ENCODE measurements at places on chromosomes 1 and 21.
A peak's percentile ranks its signal among the peaks of the same experiment; 100 is the strongest.

DNA sequence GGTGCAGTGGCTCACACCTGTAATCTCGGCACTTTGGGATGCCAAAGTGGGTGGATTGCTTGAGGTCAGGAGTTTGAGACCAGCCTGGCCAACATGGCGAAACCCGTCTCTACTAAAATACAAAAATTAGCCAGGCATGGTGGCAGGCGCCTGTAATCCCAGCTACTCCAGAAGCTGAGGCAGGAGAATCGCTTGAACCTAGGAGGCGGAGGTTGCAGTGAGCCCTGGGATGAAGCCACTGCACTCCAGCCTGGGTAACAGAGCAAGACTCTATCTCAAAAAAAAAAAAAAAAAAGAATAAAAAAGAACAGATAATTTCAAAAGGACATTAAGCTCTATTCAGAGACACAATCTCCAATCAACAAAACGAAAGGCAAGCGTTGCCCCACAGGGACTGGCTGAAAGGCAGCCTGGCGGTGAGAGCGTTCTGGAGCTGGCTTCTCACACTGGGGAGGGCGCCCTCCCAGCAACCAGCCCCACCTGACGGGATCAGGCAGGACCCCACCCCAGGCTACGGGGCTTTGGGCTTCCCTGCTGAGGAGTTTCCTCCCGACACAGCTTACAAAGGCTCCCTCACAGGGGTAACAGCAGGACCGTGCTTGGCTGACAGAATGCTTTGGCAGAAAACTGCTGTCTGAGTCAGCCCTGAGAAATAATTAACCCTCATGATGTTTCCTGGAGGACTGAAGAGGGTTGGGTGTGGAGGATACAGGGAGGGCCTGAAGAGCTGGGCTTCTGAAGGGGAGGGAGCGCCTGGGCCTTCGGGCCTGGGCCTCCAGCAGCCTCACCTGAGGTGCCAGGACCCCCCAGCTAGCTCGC is 31.1 kb upstream of the SRP9 start:
- DNase-seq, result peak; percentile 52

DNA sequence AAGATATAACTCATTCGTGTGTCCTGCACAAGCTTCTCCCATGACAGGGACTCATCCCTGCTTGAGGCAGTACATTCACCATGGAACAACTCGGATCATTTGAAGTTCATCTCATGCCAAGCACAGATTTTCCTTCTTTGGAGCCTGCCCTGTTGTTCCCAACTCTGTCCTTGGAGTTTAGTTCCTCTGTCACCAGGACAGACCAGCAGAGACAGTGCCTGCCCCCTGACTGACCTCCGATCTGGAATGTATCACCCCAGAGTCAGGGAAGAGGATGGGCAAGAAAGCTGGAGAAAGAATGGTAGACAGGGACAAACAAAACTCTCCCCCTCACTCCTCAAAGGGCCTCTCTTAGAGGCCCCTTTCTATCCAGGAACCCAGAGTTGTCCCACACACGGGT is 5.0 kb downstream of the SHISAL2A start:
- DNase-seq, result no peak

GRCh38 chr1:56339786-56340465 is 239.4 kb downstream of the PLPP3 start:
- no peak for DNase-seq

GRCh38 chr1:55203064-55203463 is 12.1 kb downstream of the USP24 start:
- DNase-seq, result no peak

GRCh38 chr1:88684482-88685258 is 597 bp downstream of the PKN2 start:
- peak; percentile 26 for DNase-seq
